CD4-positive, alpha-beta memory T cell (primary cell): ENCODE measurements at places on chromosomes 3 and 15. TPM values are rescaled to one million over a fixed set of nuclear protein-coding genes. Genes with fewer than 3 reads are reported as not detected.
A peak's percentile ranks its signal among the peaks of the same experiment; 100 is the strongest.

RETNLB gene
- not detected for total RNA-seq

SLC28A2 gene
- not detected for total RNA-seq

SLC2A2 gene
- total RNA-seq: not detected

IQCF5 gene
- not detected for total RNA-seq

IL17RD gene
- not detected for total RNA-seq

MAP1A gene
- 0.33 TPM for total RNA-seq

NTRK3 gene
- total RNA-seq: 0.67 TPM

GRCh38 chr3:132522353-132522752, 74.7 kb upstream of the ACKR4 start:
- DNase-seq: no peak
- H3K27ac ChIP-seq: no peak overlapping the region
- no peaks in the 10 kb centered on the region for H3K4me1 ChIP-seq
- no peaks in the 10 kb centered on the region for H3K27me3 ChIP-seq
- peaks cover 36% of the 10 kb centered on the region for H3K36me3 ChIP-seq
- H3K4me3 ChIP-seq: no peak overlapping the region

DNA sequence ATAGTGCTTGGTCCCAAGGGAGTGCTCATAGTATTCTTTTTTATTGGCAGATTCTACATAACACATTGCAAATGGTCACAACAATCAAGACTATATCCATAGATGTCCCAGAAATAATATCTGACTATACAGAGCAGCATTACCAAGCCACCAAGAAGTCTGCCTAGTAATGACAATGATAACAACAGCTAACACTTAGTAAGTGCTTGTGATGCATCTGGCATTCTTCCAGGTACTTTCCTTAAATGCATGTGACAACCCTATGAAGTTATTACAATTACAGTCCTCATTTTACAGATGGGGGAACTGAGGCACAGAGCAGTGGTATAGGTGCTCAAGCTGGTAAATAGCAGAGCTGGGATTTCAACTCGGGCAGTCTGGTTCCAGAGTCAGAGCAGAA, 49.6 kb upstream of the ICE2 start:
- peaks cover 16% of the 10 kb centered on the region for H3K36me3 ChIP-seq
- no peak overlapping the region for H3K4me3 ChIP-seq
- H3K27ac ChIP-seq: peak overlapping the region; percentile 71
- H3K4me1 ChIP-seq: peaks cover 87% of the 10 kb centered on the region
- DNase-seq: peak; percentile 60

DNA sequence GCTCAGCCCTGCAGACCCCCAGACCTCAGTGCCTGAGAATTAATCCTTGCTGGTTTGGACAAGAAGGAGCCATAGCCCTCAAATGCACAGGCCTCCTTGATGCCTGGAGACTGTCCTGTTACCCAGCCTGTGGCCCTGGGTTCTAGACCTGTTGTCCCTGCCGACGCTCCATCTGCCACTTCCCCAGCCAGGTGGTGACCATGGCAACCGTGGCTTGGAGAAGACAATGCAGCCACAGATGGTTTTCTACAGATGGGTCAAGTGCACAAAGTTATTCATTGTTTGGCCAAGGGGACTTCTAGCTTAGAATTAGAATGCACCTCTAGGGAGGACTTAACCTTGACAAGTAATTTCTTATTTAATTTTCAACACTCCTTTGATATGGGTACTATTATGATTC, 297.1 kb downstream of the UACA start:
- no peak overlapping the region for H3K27ac ChIP-seq
- H3K36me3 ChIP-seq: no peaks in the 10 kb centered on the region
- H3K4me1 ChIP-seq: peaks cover 6% of the 10 kb centered on the region

- no peak overlapping the region for H3K4me3 ChIP-seq
- DNase-seq: no peak
- H3K27me3 ChIP-seq: no peaks in the 10 kb centered on the region
- H3K27ac ChIP-seq: no peak overlapping the region
- H3K4me1 ChIP-seq: no peaks in the 10 kb centered on the region
Measured at GRCh38 chr15:69972436-69972835, 125.3 kb downstream of the TLE3 start.

- peak overlapping the region; percentile 65 for H3K27ac ChIP-seq
- DNase-seq: no peak
- peaks cover 8% of the 10 kb centered on the region for H3K36me3 ChIP-seq
- H3K4me1 ChIP-seq: peaks cover 24% of the 10 kb centered on the region
Measured at GRCh38 chr3:133805384-133805701, 272 bp upstream of the SRPRB start.

- H3K4me1 ChIP-seq: peaks cover 11% of the 10 kb centered on the region
- no peaks in the 10 kb centered on the region for H3K36me3 ChIP-seq
- no peak overlapping the region for H3K27ac ChIP-seq
- DNase-seq: no peak
- no peaks in the 10 kb centered on the region for H3K27me3 ChIP-seq
- no peak overlapping the region for H3K4me3 ChIP-seq
Measured at GRCh38 chr3:29283231-29284119, 2.6 kb downstream of the RBMS3 start.

DNA sequence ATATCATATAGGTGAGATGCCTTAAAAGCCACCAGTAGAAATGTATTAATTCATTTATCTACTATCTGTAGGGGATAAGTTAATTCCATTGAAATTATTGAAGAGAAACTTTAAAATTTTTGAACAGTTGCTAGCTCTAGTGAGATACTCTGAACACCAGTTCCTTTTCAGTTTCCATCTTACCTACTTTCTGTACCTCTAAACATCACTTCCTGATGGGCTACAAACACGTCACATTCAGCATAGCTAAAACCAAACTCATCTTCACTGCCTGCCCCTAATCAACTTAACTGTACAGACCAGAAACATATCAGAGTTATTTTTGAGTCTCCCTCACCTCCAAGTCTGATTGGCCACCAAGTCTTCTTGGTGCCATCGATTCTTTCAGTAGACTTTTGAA, 88.9 kb downstream of the FEZF2 start:
- no peaks in the 10 kb centered on the region for H3K4me1 ChIP-seq
- H3K27me3 ChIP-seq: no peaks in the 10 kb centered on the region
- H3K27ac ChIP-seq: no peak overlapping the region

- no peak overlapping the region for H3K4me3 ChIP-seq
- H3K36me3 ChIP-seq: no peaks in the 10 kb centered on the region
- no peak for DNase-seq
- no peaks in the 10 kb centered on the region for H3K27me3 ChIP-seq
- H3K27ac ChIP-seq: no peak overlapping the region
- H3K4me1 ChIP-seq: peaks cover 27% of the 10 kb centered on the region
Measured at GRCh38 chr15:56933410-56933809, 15.0 kb downstream of the TCF12 start.

GRCh38 chr3:16523778-16524177, 10.3 kb upstream of the RFTN1 start:
- H3K4me3 ChIP-seq: no peak overlapping the region
- no peak for DNase-seq
- H3K4me1 ChIP-seq: no peaks in the 10 kb centered on the region
- H3K27ac ChIP-seq: no peak overlapping the region

GRCh38 chr3:157353652-157354051, 83.0 kb upstream of the PTX3 start:
- DNase-seq: no peak
- no peak overlapping the region for H3K4me3 ChIP-seq
- H3K27ac ChIP-seq: no peak overlapping the region
- no peaks in the 10 kb centered on the region for H3K4me1 ChIP-seq
- H3K27me3 ChIP-seq: no peaks in the 10 kb centered on the region

- no peaks in the 10 kb centered on the region for H3K27me3 ChIP-seq
- peaks cover 41% of the 10 kb centered on the region for H3K36me3 ChIP-seq
- H3K27ac ChIP-seq: no peak overlapping the region
- no peak overlapping the region for H3K4me3 ChIP-seq
Measured at GRCh38 chr3:52851348-52851747, 16.5 kb upstream of the MUSTN1 start.

DNA sequence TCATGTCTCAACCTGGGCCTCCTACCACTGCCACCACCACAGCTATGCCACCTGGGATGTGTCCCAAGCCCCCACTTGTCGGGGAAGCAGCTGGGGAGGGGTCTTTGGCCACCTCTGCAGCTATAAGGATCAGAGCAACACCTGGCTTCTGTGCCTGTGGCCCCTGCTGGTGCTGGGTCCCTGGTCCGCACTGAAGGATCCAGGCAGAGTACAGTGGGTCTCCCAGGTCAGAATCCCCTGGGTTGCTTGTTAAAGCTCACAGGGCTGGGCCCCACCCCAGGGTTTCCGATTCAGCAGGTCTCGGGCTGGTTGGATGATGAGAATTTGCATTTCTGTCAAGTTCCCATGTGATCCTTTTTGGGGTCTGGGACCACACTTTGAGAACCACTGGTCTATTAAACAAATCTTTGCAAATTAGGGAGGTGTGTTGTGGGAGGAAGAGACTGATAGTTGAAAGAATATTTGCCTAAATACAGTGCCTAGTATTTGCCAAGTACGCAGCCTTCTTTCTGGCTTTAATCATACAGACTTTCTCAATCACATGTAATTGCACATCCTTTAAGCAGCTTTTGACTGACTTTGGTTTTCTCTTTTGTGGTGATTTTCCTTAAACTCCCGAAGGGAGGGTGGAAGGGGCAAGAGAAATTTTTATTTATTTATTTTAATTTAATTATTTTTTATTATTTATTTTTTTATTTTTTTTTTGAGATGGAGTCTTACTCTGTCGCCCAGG, 127.3 kb downstream of the IGF1R start:
- H3K27ac ChIP-seq: no peak overlapping the region
- DNase-seq: no peak
- H3K4me1 ChIP-seq: peaks cover 14% of the 10 kb centered on the region
- no peaks in the 10 kb centered on the region for H3K27me3 ChIP-seq
- H3K4me3 ChIP-seq: no peak overlapping the region

GRCh38 chr15:59111251-59111650, 6.3 kb downstream of the CCNB2 start:
- no peaks in the 10 kb centered on the region for H3K27me3 ChIP-seq
- no peak for DNase-seq
- no peak overlapping the region for H3K27ac ChIP-seq
- H3K36me3 ChIP-seq: no peaks in the 10 kb centered on the region

- no peak for DNase-seq
- no peaks in the 10 kb centered on the region for H3K36me3 ChIP-seq
- no peaks in the 10 kb centered on the region for H3K27me3 ChIP-seq
- H3K4me3 ChIP-seq: no peak overlapping the region
Measured at GRCh38 chr15:38129531-38130204, 123.0 kb upstream of the SPRED1 start.

DNA sequence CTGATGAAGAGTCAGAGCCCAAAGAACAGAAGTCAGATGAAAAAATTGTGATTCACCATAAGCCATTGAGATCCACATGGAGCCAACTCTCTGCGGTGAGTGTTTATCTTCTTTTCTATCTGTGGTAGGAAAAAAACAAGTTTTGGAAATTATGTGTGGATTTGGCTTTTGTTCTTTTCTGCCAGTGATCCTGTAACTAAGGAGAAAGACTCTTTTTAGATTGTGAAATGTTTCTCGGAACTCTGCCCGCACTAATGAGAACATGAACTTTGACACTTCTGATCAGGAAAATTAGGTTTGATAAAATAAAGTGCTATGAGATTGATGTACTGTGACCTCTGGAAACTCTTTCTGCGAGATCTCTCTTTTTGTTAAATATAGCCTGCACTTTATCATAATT, 8.4 kb downstream of the ARHGEF26 start:
- no peak for DNase-seq
- no peaks in the 10 kb centered on the region for H3K36me3 ChIP-seq
- H3K4me3 ChIP-seq: no peak overlapping the region
- H3K27me3 ChIP-seq: no peaks in the 10 kb centered on the region
